ENCODE measurements at places on chromosomes 2 and 18. TPM values are rescaled to one million over a fixed set of nuclear protein-coding genes. Genes with fewer than 3 reads are reported as not detected.

GPR39 gene
- polyA plus RNA-seq = 0.57 TPM

DNA sequence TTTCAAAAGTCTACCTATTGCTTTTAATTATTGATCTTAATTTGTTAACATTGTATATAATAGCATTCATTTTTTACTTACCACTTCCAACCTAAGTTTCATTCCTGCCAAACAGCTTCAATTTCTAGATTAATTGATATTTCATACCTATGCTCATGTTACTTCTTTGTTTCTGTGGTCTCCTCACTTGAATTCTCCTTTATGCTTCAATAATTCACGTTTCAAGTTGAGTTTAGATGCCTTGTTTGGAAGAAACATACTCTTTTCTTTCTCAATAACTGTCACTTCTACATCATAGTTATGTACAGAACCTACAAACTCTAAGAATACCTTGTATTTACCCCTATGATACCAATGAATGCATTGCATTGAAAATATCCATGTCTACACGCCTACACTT lies 862.2 kb upstream of the LRATD1 start:
- DNase-seq = no peak

DNA sequence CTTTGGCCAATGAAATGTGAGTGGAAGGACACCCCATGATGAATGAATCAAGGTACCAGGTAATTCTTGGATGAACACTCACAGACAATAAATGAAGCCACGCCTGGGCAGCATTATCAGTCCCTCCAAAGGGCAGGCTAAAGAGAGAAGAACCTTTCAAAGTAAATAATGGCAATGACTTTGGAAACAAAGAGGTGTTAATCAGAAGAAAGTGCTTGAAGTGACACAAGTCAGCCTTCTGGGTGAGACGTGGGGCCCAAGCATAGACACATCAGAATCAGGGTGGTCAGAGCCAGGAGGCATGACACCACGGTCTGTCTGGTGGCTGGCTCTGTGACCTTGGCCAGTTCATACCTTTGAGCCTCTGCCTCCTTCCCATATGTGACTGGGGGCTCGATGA lies 103.3 kb downstream of the POLR1A start:
- no peak for DNase-seq

GRCh38 chr2:226208726-226209125 lies 590.9 kb downstream of the IRS1 start:
- no peak for DNase-seq

Data from muscle of arm (tissue), 14 donors.